ENCODE measurements at places on chromosomes 16 and 17.

DNA sequence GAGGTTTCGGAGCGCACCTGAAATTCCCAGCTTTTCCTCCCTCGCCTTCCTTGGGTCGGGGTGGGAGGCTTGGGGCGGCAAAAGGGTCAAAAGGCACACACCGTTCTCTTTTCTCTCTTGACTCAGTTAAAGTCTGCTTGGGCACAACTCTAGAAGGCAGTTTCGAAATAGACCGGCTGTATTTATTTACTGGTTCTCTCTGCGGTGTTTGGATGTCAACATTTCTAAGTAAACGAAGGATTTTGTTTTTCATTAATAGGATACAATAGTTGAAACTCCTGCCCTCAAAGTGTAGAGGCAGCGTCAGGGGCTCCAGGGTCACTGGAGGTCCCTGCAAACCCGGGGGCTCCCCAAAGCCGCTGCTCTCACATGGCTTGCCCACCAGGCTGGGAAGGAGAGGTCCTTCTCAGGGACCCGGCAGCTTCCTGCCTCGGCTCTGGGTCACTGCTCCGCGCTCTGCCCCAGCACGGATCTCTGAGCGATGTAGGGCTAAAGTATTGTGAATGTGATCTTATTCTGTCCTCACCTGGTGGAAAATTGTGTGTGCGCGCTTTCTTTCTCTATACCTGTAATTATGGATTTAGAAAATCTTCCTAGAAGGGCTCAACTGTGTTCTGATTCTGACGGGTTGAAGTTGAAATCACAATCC, 952 bp downstream of the BMERB1 start:
- DNase-seq: no peak

DNA sequence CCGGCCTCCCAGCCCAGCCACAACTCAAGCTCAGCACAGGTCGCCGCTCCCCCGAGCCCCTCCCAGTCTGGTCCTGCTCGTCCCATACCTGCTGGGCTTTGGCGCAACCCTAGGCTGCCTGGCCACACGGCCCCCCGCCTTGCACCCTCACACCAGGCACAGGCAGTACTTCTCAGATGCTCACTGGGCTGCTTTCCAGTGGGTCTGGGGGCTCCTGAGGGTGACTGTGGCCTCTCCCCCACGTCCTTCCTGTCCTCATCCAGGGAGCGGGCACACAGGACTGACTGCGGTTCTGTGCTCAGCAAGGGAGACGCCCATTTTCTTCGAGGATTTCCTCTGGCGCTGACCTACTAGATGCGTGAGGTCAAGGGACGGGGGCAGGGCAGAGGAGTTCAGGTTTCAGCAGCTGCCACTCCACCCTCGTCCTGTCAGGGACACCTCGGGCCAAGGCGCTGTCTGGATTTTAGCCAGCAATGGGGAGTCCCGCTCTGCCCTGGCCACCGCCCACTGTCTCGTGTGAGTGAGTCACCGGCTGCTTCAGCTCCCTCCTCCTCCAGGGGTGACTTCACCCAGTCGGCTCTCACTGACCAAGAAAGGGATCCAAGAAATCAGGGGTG, 115.8 kb downstream of the NPIPB11 start:
- peak; percentile 96 for DNase-seq

GRCh38 chr17:77924757-77925336, 33.7 kb upstream of the TNRC6C start:
- DNase-seq: no peak

- DNase-seq: no peak
Measured at GRCh38 chr17:8821446-8822105, 22.4 kb upstream of the MFSD6L start.

DNA sequence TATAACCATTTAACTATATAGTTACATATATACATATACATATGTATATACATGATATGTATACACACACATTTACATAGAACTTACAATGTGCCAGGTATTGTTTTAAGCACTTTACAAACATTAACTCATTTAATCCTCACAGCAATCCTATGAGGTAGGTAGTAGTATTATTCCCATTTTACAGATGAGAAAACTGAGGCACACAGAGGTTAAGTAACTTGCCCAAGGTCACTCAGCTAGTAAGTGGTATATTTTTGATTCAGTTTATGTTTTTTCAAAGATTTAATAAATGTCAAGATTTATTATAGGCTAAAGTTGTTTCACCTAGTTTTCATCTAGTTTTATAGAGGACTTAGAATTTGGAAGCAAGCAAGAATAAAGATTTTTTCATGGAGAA, 6.6 kb downstream of the KRT222 start:
- no peak for DNase-seq

DNA sequence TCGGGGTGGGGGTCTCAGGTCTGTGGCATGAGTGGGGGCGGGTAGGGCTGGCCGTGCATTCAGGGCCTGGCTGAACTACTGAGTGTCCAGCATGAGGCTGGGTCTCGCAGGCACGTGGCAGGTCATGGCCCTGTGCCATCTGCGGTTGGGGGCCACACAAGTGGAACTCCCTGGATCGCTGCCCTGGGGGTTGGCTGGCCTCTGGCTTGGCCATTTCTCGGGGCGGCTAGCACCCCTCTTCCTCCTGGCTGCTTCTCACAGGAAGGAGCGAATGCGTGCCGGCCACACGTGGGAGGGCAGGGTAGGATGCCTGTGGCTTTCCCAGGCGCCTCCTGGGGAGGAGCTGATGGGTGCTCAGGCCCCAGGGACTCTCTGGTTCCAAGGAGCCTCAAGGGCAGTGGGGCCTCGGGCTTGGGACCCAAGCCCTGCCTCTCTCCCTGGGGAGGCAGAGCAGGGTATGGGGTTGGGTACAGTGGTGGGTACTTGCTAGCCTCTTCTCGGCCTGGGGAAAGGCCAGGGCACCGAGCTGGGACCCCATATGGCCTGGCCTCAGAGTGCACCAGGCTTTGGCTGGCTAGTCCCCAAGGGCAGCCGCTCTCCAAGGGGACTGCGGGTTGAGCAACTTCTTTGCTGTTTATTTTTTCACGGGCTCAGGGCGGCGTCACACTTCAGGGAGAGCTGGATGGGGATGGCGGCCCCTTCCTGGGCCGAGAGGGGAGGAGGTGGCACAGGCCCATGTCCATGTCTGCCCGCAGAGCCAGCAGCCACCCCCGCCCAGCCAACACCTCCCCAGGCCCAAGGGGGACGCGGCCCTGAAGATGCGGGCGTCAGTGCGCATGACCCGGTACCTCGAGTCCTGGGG, 37.5 kb downstream of the ADCY7 start:
- DNase-seq: no peak

- no peak for DNase-seq
Measured at GRCh38 chr17:31007695-31008373, 37.0 kb downstream of the RNF135 start.
